Cortex of kidney (tissue), 1 donor: ENCODE measurements at places on chromosomes 5 and 9.

- no peak for DNase-seq
These were observed 159.4 kb upstream of the S1PR3 start for GRCh38 chr9:88831713-88832407.

GRCh38 chr5:66540078-66540477 is 56.1 kb upstream of the MAST4 start:
- DNase-seq: no peak

- DNase-seq: no peak
These were observed 108.1 kb downstream of the MED27 start for GRCh38 chr9:131971482-131972074.

- DNase-seq: no peak
These were observed 36.5 kb downstream of the SHB start for GRCh38 chr9:38032266-38033110.

DNA sequence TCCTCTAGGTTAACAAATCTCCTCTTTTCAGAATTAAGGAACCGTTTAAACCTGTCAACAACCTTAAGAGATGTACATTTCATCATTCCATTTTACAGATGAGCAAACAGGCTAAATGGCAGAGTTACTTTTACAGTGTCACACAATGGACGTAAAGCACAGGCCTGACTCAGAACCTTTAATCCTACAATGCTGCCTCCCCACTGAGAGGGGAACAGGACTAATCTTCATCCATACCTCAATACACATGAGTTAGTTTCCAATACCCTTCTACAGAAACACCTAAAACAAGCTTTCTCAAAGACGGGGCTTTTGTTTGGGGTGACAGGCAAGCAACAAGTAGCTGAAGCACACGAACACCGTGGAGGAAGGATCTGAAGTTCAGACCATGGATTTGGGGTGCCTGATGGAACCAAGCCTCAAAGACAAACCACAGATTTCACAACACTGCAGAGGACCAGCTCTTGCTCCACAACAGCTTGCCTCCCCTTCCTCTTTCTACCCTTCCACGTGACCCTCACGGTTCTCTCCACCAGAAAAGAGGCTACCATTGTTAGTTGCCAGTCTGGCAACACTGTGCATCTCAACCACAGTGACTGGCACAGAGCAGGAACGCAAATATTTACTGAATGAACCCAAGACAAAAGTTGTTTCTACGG is 1.8 kb downstream of the RNF130 start:
- DNase-seq: no peak

- no peak for DNase-seq
These were observed 41.7 kb downstream of the SEMA6A start for GRCh38 chr5:116532762-116533525.

GRCh38 chr5:97534166-97534565 is 351.1 kb upstream of the RIOK2 start:
- DNase-seq: no peak

- no peak for DNase-seq
These were observed 36.7 kb upstream of the ARRDC3 start for GRCh38 chr5:91419571-91420537.

GRCh38 chr5:9445826-9446388 is 100.0 kb downstream of the SEMA5A start:
- DNase-seq: no peak

DNA sequence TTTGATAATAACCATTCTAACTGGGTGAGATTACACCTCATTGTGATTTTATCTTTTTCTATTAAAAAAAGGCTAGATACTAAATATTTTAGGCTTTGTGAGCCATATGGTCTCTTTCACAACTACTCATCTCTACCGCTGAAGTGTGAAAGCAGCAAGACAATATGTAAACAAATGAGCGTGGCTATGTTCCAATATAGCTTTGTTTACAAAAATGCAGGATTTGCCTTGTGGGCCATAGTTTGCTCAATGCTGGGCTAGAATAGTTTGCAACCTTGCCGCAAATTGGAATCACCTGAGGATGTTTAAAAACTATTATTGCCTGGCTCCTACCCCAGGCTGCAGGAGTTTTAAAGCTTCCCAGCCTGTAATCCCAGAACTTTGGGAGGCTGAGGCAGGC is 10.2 kb upstream of the GPR150 start:
- no peak for DNase-seq

DNA sequence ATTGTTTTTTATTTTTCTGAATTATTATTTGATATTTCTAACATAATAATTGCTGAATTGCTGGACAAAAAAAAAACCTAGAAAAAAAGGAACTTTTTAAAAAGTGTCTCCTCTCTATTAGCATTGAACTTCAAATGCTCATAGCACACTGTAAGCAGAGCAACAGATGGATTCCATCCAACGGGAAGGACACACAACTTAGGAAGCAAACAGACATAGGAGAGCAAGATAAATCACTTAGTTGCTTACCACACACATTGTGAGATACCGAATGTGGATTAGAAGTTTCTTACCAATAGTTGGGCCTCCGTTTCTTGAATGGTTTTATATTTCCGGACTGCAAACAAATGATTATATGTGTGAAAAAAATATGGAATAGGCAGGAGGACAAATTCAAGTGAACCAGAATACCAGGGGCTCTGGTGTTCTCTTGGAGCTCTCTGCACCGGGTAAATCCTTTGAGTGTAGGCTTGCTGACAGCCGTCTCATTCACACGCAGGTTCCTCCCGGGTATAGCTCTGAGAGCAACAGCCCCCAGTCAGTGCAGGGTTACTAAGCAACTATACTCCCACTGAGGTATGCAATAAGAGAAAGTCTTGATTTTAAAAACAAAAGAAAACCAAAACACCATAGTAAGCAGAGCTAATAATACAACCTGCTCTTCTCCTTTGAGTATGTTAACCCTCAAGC is 217.6 kb downstream of the TMEM167A start:
- DNase-seq: no peak

DNA sequence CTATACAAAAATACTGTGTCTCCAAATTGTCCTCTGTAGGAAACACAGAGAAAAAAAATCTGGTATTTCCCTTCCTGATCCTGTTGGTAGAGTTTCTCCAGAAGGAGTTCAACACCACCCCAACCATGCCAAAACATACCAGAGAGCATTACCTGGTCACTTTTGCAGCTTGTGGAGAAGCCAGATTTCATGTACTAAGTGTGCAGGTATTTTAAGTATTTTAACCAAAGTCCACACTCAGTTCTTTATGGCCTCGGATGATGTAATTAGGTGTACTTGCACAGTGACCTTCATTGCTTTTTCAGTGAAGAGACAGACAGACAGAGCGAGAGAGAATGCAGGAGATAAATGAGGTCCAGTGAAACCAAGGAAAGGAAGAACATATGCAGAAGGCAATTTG is 2046.8 kb upstream of the CDH9 start:
- DNase-seq: no peak

GRCh38 chr9:5509573-5509972 is 758 bp upstream of the PDCD1LG2 start:
- no peak for DNase-seq

GRCh38 chr5:113823696-113824095 is 310.2 kb downstream of the YTHDC2 start:
- DNase-seq: no peak

GRCh38 chr5:147267082-147267832 is 32.4 kb downstream of the STK32A start:
- DNase-seq: no peak

GRCh38 chr5:14451871-14452270 is 129.7 kb upstream of the OTULINL start:
- no peak for DNase-seq

- no peak for DNase-seq
These were observed 34.9 kb downstream of the SLC6A3 start for GRCh38 chr5:1410156-1411014.

GRCh38 chr5:143938230-143938629 is 126.3 kb downstream of the HMHB1 start:
- DNase-seq: no peak

DNA sequence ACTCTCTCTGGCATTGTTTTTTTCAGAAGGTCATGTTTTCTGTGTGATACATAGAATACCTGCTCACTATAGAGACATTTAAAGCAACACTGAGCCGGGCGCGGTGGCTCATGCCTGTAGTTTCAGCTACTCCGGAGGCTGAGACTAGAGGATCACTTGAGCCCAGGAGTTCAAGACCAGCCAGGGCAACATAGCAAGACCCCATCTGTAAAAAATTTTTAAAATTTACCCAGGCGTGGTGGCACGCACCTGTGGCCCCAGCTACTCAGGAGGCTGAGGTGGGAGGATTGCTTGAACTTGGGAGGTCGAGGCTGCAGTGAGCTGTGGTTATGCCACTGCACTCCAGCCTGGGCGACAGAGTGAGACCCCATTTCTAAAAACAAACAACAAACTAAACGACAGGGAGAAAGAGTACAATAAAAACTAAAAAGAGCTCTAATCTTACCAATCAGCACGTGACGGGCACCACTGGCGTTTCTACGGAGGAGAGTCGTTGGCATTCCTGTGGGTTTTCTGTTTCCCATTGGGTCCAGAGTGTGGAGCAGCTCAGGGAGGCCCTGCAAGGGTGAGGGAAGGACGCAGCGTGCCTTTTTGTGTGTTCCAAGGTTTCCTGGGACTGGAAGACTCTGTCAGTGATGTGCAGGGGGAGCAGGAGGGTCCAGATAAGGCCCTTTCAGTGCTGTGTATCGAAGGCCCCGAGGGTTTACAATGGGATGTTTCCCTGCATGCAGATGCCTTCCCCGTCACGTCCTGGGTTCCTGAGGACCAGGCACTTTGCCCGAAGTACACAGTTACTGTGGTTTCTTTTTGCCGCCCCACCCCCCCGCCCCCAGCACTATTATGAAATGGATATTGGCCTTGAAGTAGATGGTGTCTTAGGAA is 7.2 kb upstream of the RNU6ATAC start:
- no peak for DNase-seq

- DNase-seq: no peak
These were observed 106.0 kb upstream of the KIF2A start for GRCh38 chr5:62199792-62200716.

DNA sequence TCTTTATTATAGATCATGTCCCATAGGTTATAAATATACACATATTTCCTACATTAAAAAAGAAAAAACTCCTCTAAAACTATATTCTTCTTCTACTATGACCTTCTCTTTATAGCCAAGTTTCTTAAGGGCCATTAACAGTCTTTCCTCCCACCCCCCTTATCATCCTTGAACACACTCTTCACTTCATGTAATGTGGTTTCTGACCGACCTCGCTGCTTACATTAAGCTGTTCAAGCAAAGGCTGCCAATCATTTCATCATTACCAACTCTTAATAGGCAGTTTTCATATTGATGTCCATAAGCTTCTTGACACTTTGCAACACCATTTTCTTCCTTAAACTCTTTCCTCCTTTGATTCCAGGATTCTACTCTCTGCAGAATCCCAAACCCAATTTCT is 283.0 kb upstream of the PCSK5 start:
- DNase-seq: no peak

- no peak for DNase-seq
These were observed 40.2 kb downstream of the OSTF1 start for GRCh38 chr9:75128535-75128934.

DNA sequence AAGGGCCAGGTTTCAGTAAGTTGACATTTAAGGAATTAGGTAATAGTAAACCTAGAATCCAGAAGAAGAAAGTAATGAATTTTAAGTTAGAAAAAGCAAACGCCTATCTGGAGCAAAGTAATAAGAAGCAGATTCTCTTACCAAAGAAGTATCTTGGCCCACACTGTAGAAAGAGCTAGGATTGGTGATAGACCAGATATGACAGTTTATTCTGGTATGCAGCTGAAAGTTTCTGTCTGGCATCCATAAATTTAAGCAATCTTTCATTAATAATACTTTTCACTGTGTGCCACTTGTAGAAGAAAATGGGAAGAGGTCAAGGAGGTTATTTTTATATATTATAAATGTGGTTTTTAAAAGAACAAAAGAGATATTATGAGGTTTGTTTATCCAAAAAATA is 3.0 kb downstream of the RECK start:
- DNase-seq: no peak

GRCh38 chr5:103490030-103490739 is 72.4 kb downstream of the NUDT12 start:
- DNase-seq: no peak

DNA sequence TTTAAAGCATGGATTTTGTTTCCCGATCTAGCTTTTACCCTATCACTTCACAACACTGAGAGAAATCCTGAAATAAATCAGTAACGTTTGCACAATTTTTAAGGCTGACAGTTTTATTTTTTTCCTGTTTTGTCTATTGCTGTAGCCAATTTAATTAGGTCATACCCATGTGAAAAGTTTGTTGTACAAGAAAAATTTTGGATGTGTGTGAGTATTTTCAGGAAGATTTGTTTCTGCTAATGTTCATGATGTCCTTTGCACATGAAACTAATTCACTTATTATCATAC is 237.8 kb downstream of the ARRDC3 start:
- no peak for DNase-seq

- no peak for DNase-seq
These were observed 6.1 kb upstream of the TNIP1 start for GRCh38 chr5:151086905-151087360.

DNA sequence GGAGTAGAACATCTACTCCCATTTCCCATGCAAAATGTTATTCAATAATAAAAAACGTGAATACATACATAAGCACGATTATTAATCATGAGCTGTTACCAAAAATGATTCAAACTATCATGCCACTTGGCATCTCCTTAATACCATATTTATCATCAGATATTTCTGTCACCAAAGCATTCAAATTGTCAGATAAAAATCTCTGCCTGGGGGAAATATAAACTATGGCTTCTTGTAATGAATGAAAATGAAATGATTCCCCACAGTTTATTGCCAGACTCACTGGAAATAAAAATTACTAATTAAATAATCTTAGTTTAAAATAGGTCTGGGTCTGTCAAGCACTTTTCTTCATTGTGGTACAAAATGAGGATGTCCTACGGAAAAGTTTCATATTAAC is 265.4 kb downstream of the EDIL3 start:
- no peak for DNase-seq

DNA sequence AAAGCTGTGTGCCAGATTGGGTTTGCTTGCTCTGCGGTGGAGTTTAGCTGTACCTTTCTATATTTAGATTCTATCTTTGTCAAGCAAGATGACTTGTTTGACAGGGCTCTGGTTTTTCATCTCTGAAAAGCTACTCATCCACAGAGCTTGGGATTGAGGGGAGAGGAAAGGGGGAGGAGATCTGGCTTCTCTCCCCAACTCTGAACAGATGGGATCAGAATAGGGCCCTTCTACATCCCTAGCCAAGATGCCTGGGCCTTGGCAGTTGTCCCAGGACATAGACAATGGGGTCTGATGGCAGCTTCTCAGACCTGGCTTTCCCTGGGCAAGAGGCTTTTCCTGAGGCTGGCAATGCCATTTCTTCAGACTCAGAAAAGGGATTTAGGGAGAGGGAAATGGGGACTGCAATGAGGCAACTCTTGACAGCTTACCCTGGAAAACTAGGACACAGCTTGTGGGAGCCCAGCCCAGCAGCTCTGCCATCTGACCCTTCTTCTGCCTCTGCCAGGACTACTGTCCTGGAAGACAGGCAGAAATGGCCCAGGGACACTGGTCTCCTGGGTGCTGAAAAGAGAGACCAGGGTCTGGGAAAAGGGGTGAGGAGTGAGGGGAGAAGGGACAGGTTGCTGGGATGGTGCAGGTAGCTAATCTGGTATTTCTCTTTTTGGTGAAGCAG is 50.2 kb upstream of the ASTN2 start:
- no peak for DNase-seq
